ENCODE measurements at places on chromosomes 6 and 20. TPM values are rescaled to one million over a fixed set of nuclear protein-coding genes. Genes with fewer than 3 reads are reported as not detected.

- peaks cover 6% of the 10 kb centered on the region for H3K36me3 ChIP-seq
- H3K4me1 ChIP-seq = no peaks in the 10 kb centered on the region
- no peak overlapping the region for H3K27ac ChIP-seq
- no peaks in the 10 kb centered on the region for H3K27me3 ChIP-seq
Measured at GRCh38 chr6:135030056-135030473, 24.6 kb downstream of the HBS1L start.

The PREP gene
- 34.5 TPM for polyA plus RNA-seq

The DXO gene
- 10.4 TPM for polyA plus RNA-seq

The IYD gene
- not detected for polyA plus RNA-seq

The ARHGAP40 gene
- polyA plus RNA-seq = 1.2 TPM

DNA sequence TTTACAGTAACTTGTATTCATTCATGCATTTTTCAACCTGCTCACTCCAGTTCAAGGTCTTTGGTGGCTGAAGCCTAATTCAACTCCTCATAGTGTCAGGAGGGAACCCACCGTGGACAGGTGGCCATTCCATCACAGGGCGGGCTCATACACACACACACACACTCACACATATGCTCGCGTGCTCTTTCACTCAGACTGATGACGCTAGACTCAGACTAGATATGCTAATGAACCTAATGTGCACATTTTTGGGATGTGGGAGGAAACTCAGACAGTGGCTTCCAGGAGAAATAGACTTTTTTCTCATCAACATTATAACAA lies 56.7 kb downstream of the TRIM27 start:
- H3K4me1 ChIP-seq = peaks cover 13% of the 10 kb centered on the region
- no peaks in the 10 kb centered on the region for H3K36me3 ChIP-seq
- H3K27ac ChIP-seq = no peak overlapping the region
- no peaks in the 10 kb centered on the region for H3K27me3 ChIP-seq
- H3K4me3 ChIP-seq = peak overlapping the region; percentile 54
- DNase-seq = no peak

The FAM217A gene
- not detected for polyA plus RNA-seq
